ENCODE measurements at places on chromosomes 3 and 15.

GRCh38 chr3:155426524-155427230 is 133.2 kb upstream of the STRIT1 start:
- no peak for DNase-seq

DNA sequence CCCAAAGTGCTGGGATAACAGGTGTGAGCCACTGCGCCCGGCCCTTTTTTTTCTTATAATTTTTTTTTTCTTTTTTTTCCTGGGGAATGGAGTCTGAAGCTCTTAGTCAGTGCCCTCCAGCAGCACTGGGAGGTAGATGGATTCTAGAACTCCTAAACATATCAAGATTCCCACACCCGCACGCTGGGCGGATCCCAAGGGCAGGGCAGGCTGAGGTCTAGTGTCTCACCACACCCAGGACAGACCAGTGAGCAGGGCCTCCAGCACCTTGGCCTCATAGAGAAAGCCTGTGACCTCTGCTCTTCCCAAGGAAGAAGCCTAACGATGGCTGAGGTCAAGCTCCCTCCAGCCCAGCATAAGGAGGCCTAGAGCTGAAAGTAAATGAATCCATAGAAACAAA is 153.7 kb upstream of the MEF2A start:
- DNase-seq: no peak

DNA sequence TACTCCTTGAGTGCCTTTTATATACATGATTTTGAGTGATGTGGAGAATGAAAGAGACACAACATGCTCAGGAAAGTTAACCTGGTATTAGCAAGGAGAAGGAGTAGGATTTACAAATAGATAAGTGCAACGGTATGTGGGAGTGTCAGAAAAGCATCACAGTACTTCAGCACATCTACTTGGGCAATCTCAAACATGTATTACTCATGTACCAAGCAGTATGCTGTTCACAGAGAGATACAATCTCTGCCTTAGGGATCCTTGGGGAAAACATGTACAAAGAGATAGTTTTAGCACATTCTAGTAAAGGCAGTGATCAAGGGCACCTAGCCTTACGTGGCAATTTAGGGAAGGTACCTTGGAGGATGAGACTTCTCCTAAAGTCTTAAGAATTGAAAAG is 146.5 kb downstream of the FILIP1L start:
- no peak for DNase-seq

DNA sequence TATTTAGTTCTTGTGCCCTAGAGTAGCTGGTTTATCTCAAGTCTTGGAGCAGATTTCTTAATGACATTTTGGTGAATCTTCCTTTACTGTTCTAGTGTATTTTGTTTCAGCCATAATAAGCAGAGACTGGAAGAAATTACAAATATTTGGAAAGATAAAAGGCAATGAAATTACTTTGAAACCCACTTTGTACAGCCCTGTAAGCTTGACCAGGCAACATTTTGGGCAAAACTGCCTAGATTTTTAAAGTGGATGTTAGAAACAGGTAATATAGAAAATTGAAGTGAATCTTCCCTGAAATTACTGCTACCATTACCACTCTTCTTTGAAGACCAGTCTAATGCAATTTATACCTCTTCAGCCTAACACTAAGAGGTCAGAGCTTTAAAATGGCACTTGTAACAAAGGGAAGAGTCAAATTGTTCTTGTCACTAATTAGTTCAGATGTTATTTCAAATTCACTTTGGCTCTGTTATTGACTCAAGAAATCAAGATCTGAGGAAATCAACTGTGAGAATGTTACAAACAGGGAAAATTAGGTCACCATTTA is 589.4 kb downstream of the NLGN1 start:
- no peak for DNase-seq

DNA sequence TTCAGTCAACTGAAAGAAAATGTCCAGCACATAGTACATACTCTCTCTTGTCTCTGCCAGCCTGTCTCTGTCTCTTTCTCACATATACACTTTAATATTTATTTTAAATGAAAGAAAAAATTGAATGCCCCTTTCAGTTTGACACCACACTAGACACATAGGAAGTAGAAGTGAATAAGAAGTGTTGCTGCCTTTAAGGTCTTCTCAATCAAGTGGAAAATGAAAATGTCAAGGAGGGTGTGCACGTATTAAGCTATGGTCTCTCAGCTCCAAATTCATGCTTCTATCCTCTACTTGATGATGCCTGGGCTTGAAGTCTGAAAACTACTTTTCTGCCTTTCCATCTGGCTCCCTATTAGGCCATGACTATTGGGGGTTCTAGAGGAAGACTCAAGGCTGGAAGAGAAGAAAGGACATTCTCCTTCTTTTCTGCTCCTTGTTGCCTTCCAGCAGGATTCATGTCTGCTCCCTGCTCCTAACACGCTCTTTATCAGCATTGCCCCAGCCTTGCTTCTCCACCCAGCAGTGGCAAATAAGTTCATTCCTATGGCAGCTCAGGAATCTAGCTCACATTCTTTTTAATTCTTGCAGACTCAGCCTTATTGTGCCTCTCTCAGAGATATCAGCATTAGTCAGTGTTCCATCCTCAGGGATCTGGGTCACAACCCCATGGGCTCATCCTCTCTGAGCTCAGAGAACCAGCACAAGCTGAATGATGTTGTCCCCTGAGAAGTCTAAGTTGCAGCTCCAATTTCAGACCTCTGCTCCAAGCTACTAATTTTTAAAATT is 609.1 kb upstream of the GRM7 start:
- DNase-seq: no peak

DNA sequence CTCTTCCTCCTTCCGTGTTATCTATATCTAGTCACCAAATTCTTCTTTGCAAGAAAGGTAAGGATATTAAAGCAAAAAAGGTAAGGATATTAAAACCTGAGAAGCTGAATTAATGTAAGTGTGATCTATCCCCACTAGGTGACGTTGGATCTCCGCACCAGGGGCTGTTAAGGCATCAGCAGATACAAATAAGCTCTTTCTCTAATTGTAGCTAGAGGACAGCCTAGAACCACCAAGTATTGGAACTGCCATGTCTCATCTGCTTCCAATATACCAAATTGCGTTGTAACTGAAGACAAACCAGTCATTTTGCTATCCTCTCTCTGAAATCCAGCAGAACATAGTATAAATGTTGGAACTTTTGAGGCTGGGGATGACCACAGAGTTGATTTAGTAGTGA is 471.2 kb upstream of the TGFBR2 start:
- no peak for DNase-seq

DNA sequence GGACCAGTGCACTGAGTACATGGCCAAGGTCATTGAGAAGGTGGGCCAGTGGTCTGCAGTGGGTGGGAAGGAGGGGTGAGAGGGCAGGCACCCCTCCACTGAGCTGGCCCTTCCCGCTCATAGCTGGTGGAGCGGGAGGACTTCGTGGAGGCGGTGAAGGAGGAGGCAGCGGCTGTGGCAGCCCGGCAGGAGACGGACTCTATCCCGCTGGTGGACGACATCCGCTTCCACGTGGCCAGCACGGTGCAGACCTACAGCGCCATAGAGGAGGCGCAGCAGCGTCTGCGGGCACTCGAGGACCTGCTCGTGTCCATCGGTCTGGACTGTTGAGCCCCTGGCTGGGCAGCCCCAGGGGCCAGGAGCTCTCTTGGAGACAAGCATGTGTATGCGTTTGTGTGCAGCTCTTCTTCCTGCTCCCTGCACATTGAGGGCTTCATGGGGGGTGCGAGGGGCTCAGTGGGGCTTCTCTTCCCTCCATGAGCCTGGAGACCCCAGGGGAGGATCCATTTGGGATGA is 7.5 kb downstream of the ABTB1 start:
- no peak for DNase-seq

- no peak for DNase-seq
These were observed 899.2 kb downstream of the ROBO1 start for GRCh38 chr3:78868570-78868969.

- DNase-seq: no peak
These were observed 31.6 kb downstream of the SLC22A14 start for GRCh38 chr3:38313695-38314094.

GRCh38 chr3:84960581-84960980 is 1.8 kb downstream of the CADM2 start:
- no peak for DNase-seq

DNA sequence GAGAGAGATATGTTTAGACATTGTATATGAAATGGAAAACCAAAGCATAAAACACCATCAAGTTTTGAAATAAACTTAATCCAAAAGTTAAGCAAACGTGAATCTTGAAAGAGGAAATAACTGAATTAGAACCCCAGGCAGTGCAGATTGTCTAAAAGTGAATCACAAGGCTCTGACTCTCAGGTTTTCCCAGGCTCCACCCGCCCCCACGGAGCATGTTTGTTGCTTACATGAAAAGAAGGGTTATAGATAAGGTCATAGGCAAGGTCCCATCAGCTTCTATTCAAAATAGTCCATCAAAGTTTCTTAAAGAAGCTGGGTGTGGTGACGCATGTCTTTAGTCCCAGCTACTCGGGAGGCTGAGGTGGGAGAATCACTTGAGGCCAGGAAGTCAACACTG is 29.0 kb upstream of the SLMAP start:
- DNase-seq: no peak
